ENCODE measurements at places on chromosomes 16 and 17.

DNA sequence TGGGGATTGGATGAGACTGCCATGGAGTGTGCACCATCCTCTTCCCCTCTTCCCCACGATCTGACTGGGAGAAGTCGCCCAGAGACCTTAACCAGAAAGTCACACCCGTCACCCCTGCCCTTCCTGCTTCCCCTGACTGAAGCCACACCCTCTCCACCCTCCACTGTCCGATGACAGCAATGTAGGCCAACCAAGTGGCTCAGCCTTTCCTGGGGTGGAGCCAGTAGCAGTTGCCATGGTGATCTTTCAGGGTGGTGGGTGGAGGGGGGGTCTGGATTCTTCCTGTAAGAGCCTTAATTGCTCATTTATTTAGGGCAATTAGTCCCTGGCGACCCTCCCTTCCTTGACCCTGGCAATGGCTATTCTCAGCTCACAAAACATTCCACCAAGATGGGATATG is 37.5 kb upstream of the PHB1 start:
- no peak for DNase-seq

DNA sequence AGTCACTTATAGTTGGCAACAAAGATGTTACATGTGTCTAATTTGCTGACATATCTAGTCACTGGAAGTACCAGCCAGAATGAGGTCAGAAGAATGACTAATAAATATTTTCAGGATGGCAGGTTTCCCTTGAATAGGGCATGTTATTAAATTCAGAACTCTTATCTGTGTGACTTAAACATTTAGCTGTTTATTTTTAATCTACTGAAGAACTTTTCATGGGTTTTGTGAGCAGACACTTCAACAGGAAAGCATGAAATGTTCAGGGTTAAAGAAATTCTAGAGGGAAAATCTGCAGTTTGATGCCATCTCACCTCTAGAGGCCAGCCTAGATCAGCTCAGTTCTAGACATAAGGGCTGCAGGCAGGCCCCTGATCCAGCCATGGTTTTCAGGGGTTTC is 13.2 kb downstream of the JPT2 start:
- DNase-seq = no peak

- no peak for DNase-seq
These were observed 18.1 kb downstream of the RHBDL3 start for GRCh38 chr17:32283745-32284201.

GRCh38 chr16:57725976-57726375 is 9.6 kb upstream of the KATNB1 start:
- no peak for DNase-seq

DNA sequence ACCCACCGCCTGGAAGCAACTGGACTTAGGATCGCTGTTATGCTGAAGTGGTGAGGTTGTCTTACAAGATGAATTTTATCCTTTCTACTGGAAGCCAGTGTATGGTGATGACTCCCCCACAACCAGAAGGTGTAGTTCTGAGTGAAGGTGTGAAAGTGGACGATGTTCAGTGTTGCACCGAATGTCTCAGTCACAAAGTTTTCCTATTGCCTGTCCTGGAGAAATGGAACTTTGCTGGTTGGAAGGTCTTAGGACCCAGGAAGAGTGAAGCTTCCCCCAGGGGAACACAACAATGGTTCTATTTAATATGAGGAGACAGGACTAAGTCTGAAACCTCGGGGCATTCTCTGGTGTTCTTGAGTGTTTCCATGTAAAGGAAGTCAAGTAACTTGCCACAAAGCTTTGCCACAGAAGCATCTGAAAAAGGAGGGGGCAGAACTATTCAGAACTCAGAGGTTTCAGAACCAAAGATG is 44.2 kb downstream of the USP22 start:
- no peak for DNase-seq

- no peak for DNase-seq
These were observed 143.8 kb downstream of the AXIN2 start for GRCh38 chr17:65417406-65418221.

DNA sequence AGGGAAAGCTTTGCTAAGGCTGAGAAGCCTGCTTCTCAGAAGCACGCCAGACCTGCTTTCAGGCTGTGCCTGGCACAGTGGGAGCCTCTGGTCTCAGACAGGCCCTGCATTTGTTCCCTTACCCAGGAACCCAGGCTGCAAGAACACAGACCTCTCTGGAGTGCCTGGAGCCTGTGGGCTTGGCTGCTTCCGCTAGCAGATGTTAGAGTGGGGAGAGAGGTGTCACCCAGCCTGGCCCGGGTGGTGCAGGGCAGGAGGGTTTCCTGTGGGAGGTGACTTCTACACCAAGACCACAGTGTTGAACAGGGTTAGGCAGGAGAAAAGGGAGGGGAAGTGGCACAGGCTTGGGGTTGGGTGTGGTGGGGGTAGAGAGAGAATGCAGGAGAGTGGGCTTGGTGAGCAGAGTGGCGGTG is 35.8 kb upstream of the ADGRG1 start:
- DNase-seq = peak; percentile 44

DNA sequence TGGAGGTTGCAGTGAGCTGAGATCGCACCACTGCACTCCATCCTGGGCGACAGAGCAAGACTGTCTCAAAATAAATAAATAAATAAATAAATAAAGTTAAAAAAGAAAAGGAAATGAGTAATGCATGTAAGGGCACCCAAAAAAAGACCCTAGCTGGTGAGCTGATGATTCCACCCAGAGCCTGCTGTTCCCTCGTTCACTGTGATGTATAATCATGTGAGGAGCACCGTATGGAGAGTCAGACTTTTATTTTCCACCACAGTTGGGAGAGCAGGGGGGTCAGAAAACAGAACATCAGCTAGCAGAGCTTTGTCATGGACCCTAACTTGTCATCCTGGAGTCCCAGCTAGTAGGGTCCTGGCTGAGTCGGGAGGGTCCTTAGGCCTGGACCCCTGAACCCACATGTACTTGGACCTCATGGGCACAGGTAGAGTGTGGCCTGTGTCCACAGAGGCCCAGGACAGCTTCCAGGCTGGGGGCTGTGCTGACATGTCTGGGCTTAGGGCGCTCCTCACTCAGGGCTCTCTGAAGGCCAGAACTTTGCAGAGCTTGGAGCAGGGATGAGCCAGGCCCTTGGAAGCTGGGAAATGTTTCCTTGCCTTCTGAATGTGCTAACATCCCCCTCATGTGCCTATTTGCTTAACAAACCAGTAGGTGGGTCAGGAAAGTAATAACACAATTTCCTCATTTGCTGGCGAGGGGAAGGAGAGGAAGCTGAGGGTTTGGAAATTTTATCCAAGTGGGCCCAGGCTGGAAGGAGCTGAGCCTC is 18.8 kb upstream of the LASP1NB start:
- DNase-seq = no peak

DNA sequence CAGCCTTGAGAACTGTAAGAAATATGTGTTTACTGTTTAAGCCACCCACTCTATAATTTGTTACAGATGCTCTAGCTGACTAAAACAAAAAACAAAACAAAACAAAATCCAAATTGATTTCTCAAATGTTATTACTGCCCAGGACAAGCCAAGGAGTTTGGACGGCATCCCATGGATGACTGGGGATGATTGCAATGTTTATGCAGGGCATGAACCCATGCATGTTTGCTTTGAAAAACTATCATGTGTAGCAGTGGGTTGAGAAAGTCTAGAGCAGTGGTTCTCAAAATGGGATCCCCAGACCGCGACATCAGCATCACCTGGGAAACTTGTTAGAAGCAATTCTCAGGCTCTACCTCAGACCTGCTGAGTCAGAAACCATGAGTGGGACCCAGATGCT is 223.2 kb upstream of the PSMD7 start:
- DNase-seq = no peak
